GM19239 (cell line): ENCODE measurements at places on chromosomes 6 and 20.

GRCh38 chr6:53960311-53960710 lies 150.9 kb upstream of the MLIP start:
- no peak for DNase-seq

- DNase-seq, result no peak
Observed at GRCh38 chr20:53872561-53873229, 197.7 kb downstream of the BCAS1 start.

GRCh38 chr6:35038076-35038475 lies 103.1 kb downstream of the TCP11 start:
- DNase-seq, result no peak

DNA sequence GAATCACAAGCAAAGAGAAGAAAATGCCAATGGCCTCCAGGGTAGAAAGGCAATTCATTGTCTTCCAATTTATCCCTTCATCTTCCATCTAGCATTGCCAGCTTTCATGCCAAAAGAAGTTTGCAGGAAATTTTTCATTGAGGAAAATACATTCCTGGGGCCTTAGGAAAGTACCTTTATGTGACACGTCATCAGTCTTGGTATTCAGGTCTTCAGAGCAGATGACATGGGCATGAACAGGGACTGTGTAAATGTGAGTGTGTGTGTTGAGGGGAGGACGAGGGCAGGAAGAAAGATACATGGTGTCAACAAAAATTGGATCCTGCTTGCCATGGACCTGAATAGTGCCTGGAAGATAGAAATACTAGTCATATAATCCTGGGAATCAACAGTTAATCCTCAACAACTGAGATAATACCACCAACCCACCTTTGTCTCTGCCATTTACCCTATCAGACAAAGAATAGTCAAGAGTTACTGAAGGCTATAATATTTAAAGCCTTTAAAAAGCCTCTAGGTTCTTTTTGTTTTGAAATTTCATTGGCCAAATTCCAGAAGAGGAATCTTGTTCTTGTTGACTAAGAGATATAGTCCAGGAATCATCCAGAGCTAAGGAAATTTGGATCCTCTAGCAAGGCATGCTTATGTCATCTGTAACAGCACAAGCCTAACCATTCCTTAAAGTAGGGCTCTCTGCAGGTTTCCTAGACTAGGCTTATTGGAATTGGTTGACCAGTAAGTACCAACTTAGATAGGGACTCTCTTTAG lies 405.8 kb upstream of the SASH1 start:
- no peak for DNase-seq

- DNase-seq, result no peak
Observed at GRCh38 chr20:47999166-47999565, 213.9 kb upstream of the SULF2 start.
